Gastrocnemius medialis (tissue), 4 donors: ENCODE measurements at places on chromosomes 5 and 9. TPM values are rescaled to one million over a fixed set of nuclear protein-coding genes. Genes with fewer than 3 reads are reported as not detected.

The SPINK4 gene
- not detected for total RNA-seq

GRCh38 chr5:151150471-151151262, 6.9 kb downstream of the ANXA6 start:
- no peak overlapping the region for H3K4me3 ChIP-seq
- peak overlapping the region; percentile 61 for H3K27ac ChIP-seq
- H3K27me3 ChIP-seq: no peaks in the 10 kb centered on the region
- H3K36me3 ChIP-seq: no peaks in the 10 kb centered on the region

The SAXO1 gene
- total RNA-seq: not detected

DNA sequence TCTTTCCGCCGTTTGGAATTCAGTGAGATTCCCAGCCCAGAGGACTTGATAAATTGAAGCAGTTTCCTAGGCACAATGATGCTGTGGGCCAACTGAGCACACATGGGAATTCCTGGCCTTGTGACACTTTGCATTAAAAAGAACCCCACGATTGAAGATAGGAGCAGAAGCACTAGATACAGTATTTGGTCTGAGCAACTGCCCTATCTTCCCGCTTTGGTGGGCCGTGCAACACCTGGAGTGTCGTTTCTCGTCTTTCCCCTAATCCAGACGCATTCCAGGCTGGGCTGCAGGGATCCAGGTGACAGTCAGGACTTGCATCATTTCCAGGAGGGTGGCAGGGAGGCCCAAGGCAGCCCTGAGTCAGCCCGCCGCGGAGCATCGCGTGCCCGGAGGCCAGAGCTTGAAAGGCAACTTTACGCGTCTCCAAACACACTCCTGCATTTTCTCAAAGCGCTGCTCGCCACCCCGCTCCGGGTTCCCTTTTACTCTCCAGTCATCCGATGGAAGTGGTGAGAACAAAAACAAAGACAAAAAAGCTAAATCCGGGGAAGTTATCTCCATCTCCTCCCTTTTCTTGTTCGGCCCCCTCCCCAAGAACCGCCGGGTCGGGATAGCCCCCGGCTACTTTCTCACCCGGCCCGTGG, 753 bp upstream of the STC2 start:
- H3K27ac ChIP-seq: peak overlapping the region; percentile 68
- H3K4me3 ChIP-seq: peak overlapping the region; percentile 47
- H3K4me1 ChIP-seq: peaks cover 28% of the 10 kb centered on the region
- H3K36me3 ChIP-seq: no peaks in the 10 kb centered on the region
- peaks cover 3% of the 10 kb centered on the region for H3K27me3 ChIP-seq

GRCh38 chr5:159244163-159244562, 18.9 kb upstream of the UBLCP1 start:
- H3K4me3 ChIP-seq: no peak overlapping the region
- H3K27me3 ChIP-seq: no peaks in the 10 kb centered on the region
- no peak overlapping the region for H3K27ac ChIP-seq
- DNase-seq: no peak
- no peaks in the 10 kb centered on the region for H3K4me1 ChIP-seq
- no peaks in the 10 kb centered on the region for H3K36me3 ChIP-seq
